Fibroblast of skin of scalp (primary cell): ENCODE measurements at places on chromosomes 6 and 20.
A peak's percentile ranks its signal among the peaks of the same experiment; 100 is the strongest.

DNA sequence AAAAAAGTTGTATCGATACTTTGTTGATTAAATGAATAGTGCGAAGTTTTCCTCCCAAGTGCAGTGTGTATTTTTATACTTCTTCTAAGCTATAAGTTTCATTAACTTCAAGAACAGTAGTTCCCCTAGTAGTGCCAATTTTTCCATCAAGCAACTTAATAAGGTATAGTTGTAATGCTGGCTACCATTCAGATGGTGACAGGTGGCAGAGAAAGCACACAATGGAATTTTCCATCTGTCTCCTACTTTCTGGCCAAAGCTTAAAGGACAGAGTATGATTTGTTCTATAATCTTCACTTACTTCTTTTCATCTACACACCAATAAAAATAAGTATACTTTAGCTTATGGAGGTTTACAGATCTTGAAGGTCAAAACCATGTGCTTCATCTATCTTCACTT is 431.1 kb downstream of the NKAIN2 start:
- no peak for DNase-seq

- DNase-seq, result peak; percentile 80
Measured at GRCh38 chr20:32652739-32653526, 20.8 kb downstream of the C20orf203 start.

DNA sequence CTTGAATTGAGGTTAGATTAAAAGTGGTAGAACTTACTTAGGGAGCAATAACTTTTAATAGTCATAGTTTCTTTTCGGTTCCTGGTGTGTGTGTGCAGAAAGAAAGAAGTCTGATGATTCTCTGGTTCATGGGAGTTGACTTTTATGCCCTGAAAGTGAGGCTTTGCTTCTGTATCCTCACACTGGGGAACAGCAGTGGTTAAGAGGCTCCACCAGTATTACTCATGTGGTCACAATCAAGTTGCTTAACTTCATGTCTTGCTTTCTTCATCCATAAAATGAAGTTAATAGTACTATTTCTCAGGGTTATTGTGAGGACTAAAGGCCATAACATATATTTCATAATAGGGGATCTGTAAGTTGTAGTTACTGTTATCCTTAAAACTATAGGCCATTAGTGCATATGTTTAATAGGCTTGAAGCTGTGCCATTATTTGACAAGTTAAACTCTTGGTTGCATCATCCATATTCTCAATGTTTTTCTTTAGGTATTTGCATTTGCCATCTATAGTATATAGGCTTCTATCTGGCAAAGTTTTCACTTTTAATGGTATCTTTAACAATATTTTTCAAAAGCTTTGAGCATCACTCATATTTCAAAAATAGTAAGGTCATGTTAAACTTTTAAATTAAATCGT is 262.4 kb downstream of the PLCB1 start:
- DNase-seq, result peak; percentile 63

DNA sequence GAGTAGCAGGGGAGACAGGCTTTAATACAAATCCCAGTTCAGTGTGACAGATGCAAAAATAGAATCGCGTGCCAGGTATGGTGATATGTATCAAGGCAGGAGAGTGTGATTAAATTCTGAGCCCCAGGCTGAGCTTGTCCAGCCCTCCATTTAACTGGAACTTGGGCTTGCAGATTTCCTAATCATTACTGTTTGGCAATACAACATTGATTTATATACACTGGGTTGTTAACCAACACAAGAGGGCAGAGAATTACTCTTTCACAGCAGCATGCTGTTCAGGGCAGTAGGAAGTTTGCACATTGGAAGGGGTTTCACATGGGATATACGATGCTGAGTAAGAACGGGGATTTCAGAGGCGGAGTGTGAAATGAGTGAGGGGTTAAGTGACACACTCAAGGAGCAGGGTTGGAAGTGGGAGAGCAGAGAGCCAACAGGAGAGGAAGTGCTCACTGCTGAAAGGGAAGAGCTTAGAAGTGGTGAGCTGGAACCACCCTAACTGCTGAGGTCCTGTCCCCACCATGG is 70.8 kb upstream of the ATXN1 start:
- DNase-seq, result no peak

GRCh38 chr6:161254464-161255253 is 19.2 kb downstream of the AGPAT4 start:
- DNase-seq, result no peak

GRCh38 chr6:68447112-68447511 is 188.0 kb upstream of the ADGRB3 start:
- no peak for DNase-seq
